ENCODE measurements at places on chromosomes 3 and 15.
A peak's percentile ranks its signal among the peaks of the same experiment; 100 is the strongest.

DNA sequence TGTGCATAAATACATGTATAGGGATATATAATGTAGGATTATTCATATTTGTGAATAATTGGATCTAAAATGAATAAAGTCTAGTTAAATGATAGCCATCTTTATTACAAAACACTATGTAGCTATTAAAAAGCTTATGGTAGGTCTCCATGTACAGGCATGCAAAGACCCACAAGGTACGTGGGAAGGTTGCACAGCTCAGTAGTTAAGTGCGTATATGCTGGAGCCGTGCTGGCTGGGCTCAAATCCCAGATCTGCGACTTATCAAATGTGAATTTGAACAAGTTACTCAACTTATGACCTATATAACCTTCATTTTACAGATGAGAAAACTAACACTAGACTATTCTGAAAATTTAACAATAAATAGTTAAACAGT lies 100.6 kb downstream of the MYH15 start:
- no peak for DNase-seq

GRCh38 chr3:46820852-46821251 lies 42.4 kb downstream of the MYL3 start:
- no peak for DNase-seq

DNA sequence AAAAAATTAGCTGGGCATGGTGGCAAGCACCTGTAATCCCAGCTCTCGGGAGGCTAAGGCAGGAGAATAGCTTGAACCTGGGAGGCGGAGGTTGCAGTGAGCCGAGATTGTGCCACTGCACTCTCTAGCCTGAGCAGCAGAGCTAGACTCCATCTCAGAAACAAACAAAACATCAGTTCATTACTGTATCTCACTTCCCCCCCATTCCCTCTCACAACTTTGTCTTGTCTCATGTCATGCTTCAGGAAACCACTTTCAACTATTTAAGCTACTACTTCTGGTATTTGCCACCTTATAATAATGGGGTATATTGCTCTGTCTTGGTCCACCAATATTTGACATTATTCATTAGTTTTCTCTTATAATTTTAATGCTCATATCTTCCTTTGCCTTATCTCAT lies 26.2 kb downstream of the PIK3CA start:
- no peak for DNase-seq

DNA sequence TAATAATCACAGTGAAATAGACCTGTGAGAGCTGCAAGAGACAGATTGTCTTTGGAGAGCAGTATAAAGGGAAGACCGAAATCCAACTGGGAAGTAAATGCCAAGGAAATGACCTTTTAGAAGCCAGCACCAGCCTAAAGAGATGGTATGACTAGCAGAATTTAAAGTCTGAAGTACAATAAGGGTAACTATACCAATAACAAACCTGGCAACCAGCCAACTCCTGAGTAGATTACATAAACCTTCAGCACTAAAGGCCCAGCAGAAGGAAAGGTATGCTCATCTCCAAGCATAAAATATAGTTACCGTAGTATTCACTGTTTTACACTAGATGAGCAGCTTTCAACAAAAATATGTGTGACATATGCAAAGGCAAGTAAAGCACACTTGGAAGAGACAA lies 155.1 kb upstream of the SATB1 start:
- peak; percentile 3 for DNase-seq

DNA sequence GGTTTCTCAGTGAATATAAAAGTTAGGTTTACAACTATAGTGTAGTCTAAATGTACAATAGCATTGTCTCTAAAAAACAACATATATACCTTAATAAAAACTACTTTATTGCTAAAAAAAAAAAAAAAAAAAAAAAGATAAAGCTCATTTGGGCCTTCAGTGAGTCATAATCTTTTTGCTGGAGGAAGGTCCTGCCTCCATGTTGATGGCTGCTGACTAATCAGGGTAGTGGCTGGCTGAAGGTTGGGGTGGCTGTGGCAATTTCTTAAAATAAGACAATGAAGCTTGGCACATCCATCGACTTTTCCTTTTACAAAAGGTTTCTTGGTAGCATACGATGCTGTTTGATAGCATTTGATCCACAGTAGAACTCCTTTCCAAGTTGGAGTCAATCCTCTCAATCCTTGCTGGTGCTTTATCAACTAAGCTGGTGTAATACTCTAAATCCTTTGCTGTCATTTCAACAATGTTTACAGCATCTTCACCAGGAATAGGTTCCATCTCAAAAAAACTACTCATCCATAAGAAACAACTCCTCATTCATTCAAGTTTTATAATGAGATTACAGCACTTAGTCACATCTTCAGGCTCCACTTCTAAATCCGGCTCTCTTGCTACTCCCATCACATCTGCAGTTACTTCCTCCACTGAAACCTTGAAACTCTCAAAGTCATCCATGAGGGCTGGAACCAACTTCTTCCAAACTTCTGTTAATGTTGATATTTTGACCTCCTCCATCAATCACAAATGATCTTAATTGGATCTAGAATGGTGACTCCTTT lies 13.3 kb downstream of the ZNF280D start:
- no peak for DNase-seq

DNA sequence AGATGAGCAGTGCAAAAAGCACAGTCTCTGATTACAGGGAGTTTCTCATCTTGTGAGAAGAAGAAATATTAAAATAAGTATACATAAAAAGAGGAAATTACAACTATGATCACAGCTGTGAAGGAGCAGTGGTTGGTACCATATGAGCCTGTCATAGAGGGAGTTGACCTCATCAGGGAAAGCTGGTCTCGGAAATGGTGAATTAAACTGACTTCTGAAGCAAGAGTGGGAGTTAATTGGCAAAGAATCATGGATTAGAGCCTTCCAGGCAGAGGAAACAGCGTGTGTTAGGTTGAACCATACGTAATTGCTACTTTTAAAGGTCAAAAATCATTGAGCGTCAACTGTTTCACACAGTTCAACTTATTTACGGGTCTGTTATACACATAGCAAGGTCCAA lies 539.1 kb downstream of the EDEM1 start:
- no peak for DNase-seq

DNA sequence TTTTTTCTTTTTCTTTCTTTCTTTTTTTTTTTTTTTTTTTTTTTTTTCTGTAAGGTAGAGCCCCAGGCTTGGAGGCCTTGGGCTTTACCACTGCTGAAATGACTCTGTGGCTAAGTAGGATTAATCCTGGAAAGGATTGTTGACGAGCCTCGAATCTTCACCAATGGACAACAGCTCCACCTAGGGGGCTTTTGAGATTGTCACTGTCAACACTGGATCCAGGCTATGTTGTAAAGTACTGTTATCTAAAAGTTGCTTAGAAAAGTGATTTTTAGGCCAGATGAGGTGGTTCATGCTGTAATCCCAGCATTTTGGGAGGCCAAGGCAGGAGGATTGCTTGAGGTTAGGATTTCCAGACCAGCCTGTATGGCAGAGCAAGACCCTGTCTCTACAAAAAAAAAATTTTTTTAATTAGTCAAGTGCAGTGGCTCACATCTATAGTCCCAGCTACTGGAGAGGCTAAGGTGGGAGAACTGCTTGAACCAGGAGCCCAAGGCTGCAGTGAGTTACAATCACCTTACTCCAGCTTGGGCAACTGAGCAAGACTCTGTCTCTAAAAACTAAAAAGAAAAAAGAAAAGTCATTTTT lies 41.6 kb downstream of the KLHL18 start:
- DNase-seq = peak; percentile 92

GRCh38 chr3:180657094-180657493 lies 22.2 kb downstream of the CCDC39 start:
- DNase-seq = no peak

GRCh38 chr15:60964527-60964926 lies 264.6 kb downstream of the RORA start:
- no peak for DNase-seq

- DNase-seq = no peak
Measured at GRCh38 chr3:150623945-150624344, 20.8 kb downstream of the SELENOT start.

GRCh38 chr15:40331637-40332036 lies 8.1 kb downstream of the INAFM2 start:
- no peak for DNase-seq

DNA sequence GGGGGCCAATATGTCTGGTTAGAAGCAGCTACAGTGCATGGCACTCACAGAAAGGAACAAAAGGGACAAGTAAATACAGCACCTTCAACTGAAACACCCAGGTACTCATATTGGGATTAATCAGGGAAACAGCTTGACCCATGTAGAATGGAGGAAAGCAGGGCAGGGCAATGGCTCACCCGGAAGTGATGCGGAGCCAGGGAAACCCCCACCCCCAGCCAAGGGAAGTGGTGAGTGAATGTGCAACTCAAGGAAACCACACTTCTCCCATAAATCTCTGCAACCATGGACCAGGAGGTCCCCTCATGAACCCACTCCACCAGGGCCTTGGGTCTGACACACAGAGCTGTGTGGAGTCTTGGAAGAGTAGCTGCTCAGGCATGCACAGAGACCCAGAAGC lies 117.1 kb downstream of the MTHFS start:
- DNase-seq = no peak
